Thoracic aorta (tissue), 2 donors: ENCODE measurements at places on chromosomes 2 and 18.

GRCh38 chr2:202035941-202036372, 2.3 kb downstream of the FZD7 start:
- H3K4me1 ChIP-seq, result peaks cover 27% of the 10 kb centered on the region
- no peak overlapping the region for H3K27ac ChIP-seq
- no peak for DNase-seq
- no peaks in the 10 kb centered on the region for H3K36me3 ChIP-seq
- peak overlapping the region; percentile 92 for H3K4me3 ChIP-seq
- H3K27me3 ChIP-seq, result no peaks in the 10 kb centered on the region

DNA sequence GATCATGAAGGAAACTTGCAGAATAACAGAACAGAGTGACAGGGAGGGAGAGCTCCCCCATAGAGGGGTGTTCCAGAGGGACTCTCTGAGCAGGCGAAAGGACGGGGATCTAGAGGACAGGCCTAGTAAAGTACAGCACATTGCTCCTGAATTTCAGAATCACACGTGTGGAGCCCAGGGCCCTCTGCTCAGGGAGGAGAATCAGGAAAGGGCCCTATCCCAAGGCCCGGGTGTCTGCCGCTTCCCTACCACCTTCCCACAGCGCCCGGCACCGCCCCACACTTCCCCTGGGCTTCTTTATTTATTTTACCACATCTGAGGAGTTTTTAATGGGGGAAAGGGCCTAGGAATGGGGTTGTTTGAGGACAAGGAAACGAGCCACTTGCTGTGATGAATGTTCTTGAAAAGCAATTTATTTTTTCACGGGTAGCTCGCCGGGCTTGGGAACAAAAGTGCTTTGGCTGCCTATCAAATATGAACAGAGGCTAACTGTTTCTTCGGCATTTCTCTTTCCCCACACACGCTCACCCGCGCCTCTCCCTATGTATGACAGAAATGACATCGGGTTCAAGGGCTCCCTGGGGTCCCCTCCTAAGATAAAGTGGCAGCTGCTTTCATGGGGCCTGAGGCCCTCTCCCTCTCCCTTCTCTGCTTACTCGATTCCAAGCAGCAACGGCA, 79.3 kb upstream of the GLI2 start:
- peaks cover 4% of the 10 kb centered on the region for H3K27me3 ChIP-seq
- no peaks in the 10 kb centered on the region for H3K4me1 ChIP-seq
- H3K27ac ChIP-seq, result no peak overlapping the region
- H3K4me3 ChIP-seq, result no peak overlapping the region
- H3K36me3 ChIP-seq, result no peaks in the 10 kb centered on the region

- H3K4me1 ChIP-seq, result peaks cover 52% of the 10 kb centered on the region
- H3K4me3 ChIP-seq, result peak overlapping the region; percentile 94
- H3K36me3 ChIP-seq, result no peaks in the 10 kb centered on the region
- DNase-seq, result no peak
Measured at GRCh38 chr2:69385443-69386151, 1.4 kb downstream of the GFPT1 start.

- H3K4me1 ChIP-seq, result no peaks in the 10 kb centered on the region
- no peaks in the 10 kb centered on the region for H3K27me3 ChIP-seq
- H3K4me3 ChIP-seq, result no peak overlapping the region
- no peak for DNase-seq
Measured at GRCh38 chr2:179393481-179393880, 128.8 kb upstream of the SESTD1 start.

- H3K36me3 ChIP-seq, result peaks cover 13% of the 10 kb centered on the region
- DNase-seq, result no peak
- H3K4me1 ChIP-seq, result no peaks in the 10 kb centered on the region
- no peak overlapping the region for H3K4me3 ChIP-seq
- H3K27me3 ChIP-seq, result no peaks in the 10 kb centered on the region
Measured at GRCh38 chr2:171723716-171724683, 36.7 kb downstream of the DYNC1I2 start.

DNA sequence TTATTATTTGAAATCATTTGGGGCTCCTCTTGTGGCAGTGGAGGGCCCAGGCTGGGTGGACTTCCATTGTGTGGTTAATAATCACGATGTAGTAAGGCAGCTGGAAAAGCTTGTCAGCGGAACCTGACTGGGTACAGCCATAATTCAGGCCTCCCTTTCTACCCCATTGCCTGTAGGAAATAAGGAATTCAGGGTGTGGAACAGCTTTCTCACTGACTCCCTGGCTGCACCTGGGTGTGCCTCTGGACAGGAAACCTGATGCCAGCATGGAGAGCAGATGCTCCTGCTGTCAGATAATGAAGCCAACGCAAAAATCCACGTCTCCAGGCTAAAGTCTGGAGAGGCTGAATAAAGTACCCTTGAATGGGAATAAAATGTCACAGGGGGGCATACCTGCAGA, 44.2 kb downstream of the LYPD6B start:
- peaks cover 3% of the 10 kb centered on the region for H3K4me1 ChIP-seq
- no peaks in the 10 kb centered on the region for H3K36me3 ChIP-seq
- DNase-seq, result no peak
- H3K4me3 ChIP-seq, result no peak overlapping the region
- H3K27me3 ChIP-seq, result no peaks in the 10 kb centered on the region

DNA sequence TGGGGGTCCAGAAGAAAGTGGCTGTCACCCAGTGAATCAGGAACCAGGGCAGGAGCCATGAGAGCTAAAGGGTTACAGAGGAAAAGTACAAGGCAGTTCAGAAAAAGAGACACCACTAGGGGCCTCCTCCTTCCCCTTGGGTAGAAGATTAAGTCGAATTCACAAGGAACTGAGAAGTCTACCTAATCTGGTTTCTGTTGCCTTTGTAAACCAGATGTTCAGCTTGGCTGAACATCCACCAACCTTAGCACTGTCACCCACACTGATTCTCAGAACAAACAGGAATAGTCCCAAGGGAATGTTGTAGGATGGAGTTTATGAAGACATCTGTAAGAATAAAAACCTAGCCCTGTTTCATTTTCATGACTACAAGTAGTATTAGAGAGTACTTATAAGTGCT, 90.4 kb upstream of the NOSTRIN start:
- no peak for DNase-seq
- H3K27me3 ChIP-seq, result no peaks in the 10 kb centered on the region
- no peak overlapping the region for H3K4me3 ChIP-seq
- no peaks in the 10 kb centered on the region for H3K36me3 ChIP-seq
- no peaks in the 10 kb centered on the region for H3K4me1 ChIP-seq
- no peak overlapping the region for H3K27ac ChIP-seq

- H3K27ac ChIP-seq, result no peak overlapping the region
- no peak for DNase-seq
- H3K4me3 ChIP-seq, result no peak overlapping the region
- H3K27me3 ChIP-seq, result no peaks in the 10 kb centered on the region
Measured at GRCh38 chr2:148167855-148168254, 147.0 kb downstream of the MBD5 start.

- DNase-seq, result no peak
- H3K36me3 ChIP-seq, result peaks cover 7% of the 10 kb centered on the region
- H3K4me1 ChIP-seq, result peaks cover 47% of the 10 kb centered on the region
- H3K4me3 ChIP-seq, result no peak overlapping the region
Measured at GRCh38 chr18:34880882-34881834, 160.1 kb upstream of the MAPRE2 start.

- no peak for DNase-seq
- H3K27me3 ChIP-seq, result no peaks in the 10 kb centered on the region
- H3K36me3 ChIP-seq, result no peaks in the 10 kb centered on the region
- no peak overlapping the region for H3K4me3 ChIP-seq
Measured at GRCh38 chr2:170488807-170489206, 226.3 kb upstream of the SP5 start.

DNA sequence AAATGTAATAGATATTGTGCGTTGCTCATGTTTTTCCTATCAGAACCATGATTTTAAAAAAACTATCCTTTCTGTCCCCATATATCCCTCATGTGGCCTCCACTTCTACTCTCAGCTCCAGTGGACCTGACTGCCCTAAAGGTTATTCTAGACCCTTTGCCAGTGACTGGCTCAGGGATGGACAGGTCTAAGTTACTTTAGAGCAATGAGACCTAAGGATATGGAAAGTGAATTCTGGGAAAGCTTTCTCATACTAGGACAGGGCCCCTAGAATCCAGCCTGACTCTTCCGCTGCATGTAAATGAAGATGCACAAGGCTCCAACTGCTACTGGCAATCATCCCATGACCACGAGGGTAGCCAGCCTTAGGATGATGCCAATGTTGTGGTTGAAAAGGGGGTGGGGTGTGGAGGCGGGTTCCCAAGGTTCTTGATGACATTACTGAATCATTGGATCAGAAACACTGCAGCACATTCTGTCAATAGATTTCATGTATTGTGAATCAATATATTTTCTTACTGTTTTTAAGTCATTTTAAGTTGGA, 21.3 kb downstream of the C2orf69 start:
- H3K27ac ChIP-seq, result no peak overlapping the region
- peaks cover 11% of the 10 kb centered on the region for H3K36me3 ChIP-seq
- H3K4me3 ChIP-seq, result no peak overlapping the region
- no peak for DNase-seq
- no peaks in the 10 kb centered on the region for H3K4me1 ChIP-seq
- no peaks in the 10 kb centered on the region for H3K27me3 ChIP-seq

GRCh38 chr2:173607606-173608311, 253.1 kb downstream of the CDCA7 start:
- H3K4me3 ChIP-seq, result no peak overlapping the region
- no peaks in the 10 kb centered on the region for H3K36me3 ChIP-seq
- no peaks in the 10 kb centered on the region for H3K4me1 ChIP-seq
- DNase-seq, result no peak
- H3K27me3 ChIP-seq, result no peaks in the 10 kb centered on the region

DNA sequence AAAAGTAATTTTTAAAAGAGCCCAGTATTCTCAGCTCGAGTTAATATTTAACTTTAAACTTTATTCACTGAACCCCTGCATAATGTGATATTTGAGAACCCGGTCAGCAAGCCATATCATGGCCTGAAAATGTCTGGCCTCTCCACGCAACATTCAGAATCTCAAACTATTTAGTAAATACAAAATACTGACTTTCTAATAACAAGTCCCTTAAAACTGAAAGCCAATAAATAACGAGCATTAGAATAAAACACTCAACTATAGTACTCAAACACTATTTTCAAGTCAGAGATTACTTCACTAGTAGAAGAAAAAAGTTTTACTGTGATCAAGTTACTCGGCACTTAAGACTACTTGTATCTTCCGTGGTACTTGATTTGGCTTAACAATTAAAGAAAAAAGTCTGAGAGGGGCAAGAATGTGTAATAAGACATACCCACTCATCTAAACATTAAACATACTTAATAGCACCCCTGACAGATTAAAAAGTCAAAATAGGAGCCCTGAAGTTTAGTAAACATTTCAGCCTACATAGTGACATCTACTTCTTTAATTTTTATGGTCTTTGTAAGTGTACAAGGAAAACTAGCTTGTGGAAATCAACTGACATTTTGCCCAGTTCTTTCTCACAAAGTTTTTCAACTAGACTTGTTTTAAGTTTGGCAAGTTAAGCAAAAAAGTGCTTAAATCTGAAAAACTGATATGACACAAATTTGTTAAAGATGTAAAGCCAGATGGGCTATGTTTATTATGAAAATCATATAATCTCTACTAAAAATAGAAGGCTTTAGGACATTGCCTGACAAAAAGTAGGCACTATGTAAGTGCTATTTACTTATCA, 38.2 kb downstream of the RTN4 start:
- no peaks in the 10 kb centered on the region for H3K27me3 ChIP-seq
- H3K4me3 ChIP-seq, result no peak overlapping the region
- H3K27ac ChIP-seq, result no peak overlapping the region
- no peak for DNase-seq
- peaks cover 91% of the 10 kb centered on the region for H3K4me1 ChIP-seq

GRCh38 chr18:49734836-49735235, 78.5 kb downstream of the ACAA2 start:
- no peak for DNase-seq
- H3K36me3 ChIP-seq, result no peaks in the 10 kb centered on the region
- no peaks in the 10 kb centered on the region for H3K27me3 ChIP-seq
- no peak overlapping the region for H3K4me3 ChIP-seq

- no peak for DNase-seq
- peaks cover 12% of the 10 kb centered on the region for H3K4me1 ChIP-seq
- peak overlapping the region; percentile 34 for H3K4me3 ChIP-seq
- H3K27me3 ChIP-seq, result no peaks in the 10 kb centered on the region
- H3K27ac ChIP-seq, result no peak overlapping the region
- no peaks in the 10 kb centered on the region for H3K36me3 ChIP-seq
Measured at GRCh38 chr2:188512456-188512855, 220.8 kb downstream of the GULP1 start.

DNA sequence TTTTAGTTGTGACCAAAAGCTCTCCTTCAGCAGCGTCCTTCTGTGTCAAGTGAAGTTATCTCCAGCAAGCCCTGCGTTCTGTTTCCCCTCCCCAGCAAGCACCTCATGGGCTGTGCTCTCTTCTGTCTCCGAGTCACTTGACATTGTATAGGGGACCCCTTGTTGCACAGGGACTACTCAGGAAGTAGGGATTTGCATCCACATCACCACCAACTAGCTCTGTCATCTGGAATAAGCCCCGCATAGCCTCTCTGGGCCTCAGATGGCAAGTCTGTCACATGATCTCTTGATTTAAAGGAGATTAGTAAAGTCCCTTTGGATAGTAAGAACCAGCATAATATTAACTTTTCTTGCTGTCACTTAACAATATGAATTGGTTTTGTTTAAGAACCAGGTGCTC, 32.0 kb upstream of the STPG4 start:
- peaks cover 36% of the 10 kb centered on the region for H3K4me1 ChIP-seq
- no peaks in the 10 kb centered on the region for H3K27me3 ChIP-seq
- H3K27ac ChIP-seq, result no peak overlapping the region
- H3K36me3 ChIP-seq, result no peaks in the 10 kb centered on the region

- peaks cover 12% of the 10 kb centered on the region for H3K4me1 ChIP-seq
- H3K27ac ChIP-seq, result no peak overlapping the region
- H3K36me3 ChIP-seq, result no peaks in the 10 kb centered on the region
- DNase-seq, result no peak
Measured at GRCh38 chr2:65550246-65550645, 117.8 kb upstream of the SPRED2 start.

GRCh38 chr18:79519751-79520477, 124.2 kb downstream of the NFATC1 start:
- no peaks in the 10 kb centered on the region for H3K36me3 ChIP-seq
- H3K27me3 ChIP-seq, result no peaks in the 10 kb centered on the region
- no peak overlapping the region for H3K27ac ChIP-seq
- DNase-seq, result no peak
- peak overlapping the region; percentile 43 for H3K4me3 ChIP-seq
- H3K4me1 ChIP-seq, result no peaks in the 10 kb centered on the region

- H3K27me3 ChIP-seq, result no peaks in the 10 kb centered on the region
- H3K4me1 ChIP-seq, result no peaks in the 10 kb centered on the region
- DNase-seq, result no peak
Measured at GRCh38 chr2:16755442-16755841, 89.8 kb upstream of the CYRIA start.

DNA sequence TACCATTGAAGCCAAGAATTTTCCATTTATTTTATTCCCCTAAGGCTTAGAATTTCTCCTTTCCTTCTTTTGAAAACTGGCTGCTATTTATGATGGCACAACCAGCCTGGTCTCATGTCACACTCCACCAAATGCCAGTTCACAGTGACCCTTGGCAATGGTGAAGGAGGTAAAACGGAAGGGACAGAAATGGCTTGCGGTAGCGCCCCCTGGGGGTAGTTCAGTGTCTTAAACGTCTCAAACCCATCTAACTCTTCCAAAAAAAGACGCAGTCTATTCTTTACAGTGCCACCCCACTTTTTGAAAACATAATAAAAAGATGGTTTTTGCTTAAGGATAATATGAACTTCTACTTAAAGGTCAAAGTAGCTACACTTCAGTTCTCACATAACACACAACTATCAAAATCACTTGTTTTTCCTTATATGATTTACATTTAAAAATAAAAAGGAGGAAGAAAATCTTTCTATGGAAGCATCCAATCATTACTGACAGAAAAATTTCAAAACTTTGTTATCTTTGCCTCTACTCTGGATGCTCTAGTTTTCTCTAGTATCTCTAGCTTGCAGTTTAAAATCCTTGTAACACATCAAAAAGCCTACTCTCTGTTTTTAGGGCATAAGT, 28.0 kb downstream of the PNO1 start:
- peaks cover under 1% of the 10 kb centered on the region for H3K36me3 ChIP-seq
- DNase-seq, result no peak
- no peaks in the 10 kb centered on the region for H3K27me3 ChIP-seq
- no peak overlapping the region for H3K4me3 ChIP-seq
